ENCODE measurements at places on chromosomes 4 and X.

DNA sequence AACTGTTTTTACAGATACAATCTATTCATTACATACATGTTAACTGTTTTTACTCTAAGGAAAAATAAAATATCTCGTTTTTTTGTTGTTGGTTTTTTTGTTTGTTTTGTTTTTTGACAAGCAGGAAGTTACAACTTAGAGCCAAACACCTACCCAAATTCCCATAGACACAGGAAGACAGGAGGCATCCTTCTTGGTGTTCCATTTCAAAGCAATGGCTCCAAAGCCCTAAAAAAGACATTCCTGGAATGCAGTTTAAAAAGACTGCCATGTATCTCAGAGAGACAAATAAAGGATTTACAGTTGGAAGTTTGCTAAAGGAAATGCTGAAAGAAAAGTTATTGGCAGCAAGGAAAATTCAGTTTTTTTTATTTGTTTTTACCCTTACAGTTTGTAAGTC, 16.7 kb downstream of the ETFDH start:
- DNase-seq = no peak

DNA sequence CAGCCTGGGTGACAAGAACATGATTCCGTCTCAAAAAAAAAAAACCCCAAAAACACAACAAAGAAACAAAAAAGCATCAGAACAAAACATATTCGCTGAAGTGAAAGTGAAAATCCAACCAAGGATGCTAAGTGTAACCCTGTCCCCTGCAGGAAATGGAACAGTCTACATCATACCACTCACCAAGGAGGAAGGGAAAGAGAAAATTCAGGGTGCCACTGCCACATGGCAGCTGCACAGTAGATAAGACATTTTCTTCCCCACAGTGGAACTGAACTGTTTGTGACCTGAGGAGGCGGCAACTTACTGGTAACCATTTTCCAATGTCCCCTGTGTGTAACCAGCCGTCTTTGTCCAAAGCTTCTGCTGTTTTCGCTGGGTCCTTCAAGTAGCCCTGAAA, 28.2 kb upstream of the CENPU start:
- DNase-seq = no peak

DNA sequence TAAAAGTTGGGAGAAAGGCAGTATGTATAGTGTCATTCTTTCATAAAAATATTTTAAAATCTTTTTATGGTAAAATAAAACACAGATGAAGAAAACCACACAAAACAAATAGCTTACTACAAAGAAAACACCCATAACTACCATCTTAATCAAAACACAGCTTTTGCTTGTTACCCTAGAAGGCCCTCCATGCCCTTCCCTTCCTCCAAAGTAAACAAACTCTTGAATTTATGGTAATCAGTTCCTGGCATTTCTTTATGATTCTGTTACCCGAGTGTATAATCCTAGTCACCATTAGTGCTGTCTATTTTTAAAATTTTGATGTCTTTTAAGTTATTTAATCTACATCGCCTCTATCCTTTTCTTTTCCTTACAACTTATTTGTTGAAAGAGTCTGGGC, 170.9 kb downstream of the APBB2 start:
- DNase-seq = no peak

DNA sequence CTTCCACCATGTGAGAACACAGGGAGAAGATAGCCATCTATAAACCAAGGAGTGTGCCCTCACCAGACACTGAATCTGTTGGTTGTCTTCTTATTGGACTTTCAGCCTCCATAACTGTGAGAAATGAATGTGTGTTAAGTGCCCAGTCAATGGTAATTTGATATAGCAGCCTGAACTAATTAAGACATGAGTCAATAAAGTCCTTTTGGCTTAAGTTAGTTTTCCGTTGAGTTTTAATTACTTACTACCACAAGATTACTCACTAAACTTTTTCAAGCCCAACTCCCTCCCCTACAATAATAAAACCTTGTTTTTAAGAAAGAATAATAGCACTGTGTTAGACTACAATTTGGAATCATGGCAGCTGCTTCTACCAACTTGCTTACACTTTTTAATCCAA, 324.2 kb downstream of the PCDH19 start:
- no peak for DNase-seq

DNA sequence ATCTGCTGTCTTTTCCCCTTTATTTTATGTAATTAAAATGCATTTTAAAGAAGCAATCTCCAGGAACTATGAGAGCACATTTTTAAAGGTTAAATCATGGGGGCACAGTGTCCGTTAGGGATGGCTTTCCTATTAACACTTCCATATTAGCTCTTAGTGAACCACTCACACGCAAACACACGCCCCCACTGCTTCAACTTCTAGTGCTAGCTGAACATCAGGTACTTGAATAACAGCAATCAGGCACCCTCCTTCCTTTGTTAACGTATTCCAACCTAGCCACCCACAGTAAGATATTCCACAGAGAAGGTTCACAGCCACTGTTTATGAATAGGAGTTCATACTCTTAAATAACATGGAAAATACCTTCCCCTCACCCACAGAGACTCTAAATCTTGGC, 9.3 kb downstream of the TMEM255A start:
- no peak for DNase-seq

Measured in DMS153 (cell line).